ENCODE measurements at places on chromosomes 1 and 21. TPM values are rescaled to one million over a fixed set of nuclear protein-coding genes. Genes with fewer than 3 reads are reported as not detected.

- no peak for DNase-seq
Measured at GRCh38 chr1:177849130-177849529, 120.7 kb downstream of the SEC16B start.

DNA sequence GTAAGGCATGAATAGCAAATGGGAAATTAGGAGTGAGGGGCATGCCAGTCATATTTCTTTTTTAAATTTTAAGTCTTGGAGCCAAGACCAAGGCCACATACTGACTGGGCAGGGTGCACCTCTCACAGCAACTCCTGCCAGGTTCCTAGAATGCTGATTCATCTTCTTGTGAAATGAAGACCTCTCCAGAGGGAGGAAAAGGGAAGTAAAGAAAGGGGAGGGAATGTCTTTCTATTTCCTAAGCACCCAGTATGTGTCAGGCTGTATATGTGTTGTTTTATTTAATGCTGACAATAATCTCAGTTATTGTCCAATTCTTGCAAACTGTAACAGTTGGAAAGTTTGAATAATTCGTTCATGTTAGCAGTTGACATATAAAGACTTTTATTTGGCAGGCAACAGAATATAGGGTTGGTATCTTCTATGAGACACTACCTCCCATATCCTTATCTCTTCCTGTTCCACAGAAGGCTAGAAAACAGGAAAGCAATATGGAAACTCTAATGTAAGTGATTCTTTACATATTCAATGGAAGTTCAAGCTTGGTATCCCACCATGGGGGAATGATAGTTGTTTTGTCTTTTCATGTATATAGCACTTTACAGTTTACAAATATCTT lies 259.1 kb upstream of the USP24 start:
- no peak for DNase-seq

GRCh38 chr1:44030605-44031251 lies 534 bp downstream of the SLC6A9 start:
- peak; percentile 81 for DNase-seq

- no peak for DNase-seq
Measured at GRCh38 chr1:58325866-58326265, 220.7 kb downstream of the OMA1 start.

- DNase-seq = peak; percentile 30
Measured at GRCh38 chr1:114134518-114134917, 19.2 kb downstream of the SYT6 start.

DNA sequence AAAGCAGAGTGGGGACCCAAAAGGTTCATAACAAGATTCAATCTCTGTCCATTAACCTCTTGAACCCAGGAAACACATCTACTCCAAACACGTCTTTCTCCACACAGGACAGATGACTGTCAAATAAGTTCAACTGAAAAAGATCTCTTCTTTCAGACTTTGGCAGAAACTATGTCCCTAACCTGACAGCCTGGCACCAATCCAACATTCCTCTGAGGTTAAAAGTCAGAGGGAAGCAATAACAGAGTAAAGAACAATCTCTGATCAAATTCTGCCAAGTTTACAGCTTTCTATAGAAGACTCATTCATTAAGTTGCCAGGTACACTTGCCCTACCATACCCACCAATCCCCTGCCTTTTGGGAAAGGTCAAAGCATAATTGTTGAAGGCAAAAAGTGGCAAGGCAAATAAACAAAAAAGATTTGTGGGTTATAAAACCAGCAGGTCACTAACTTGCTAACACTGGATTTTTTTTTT lies 31.9 kb downstream of the OTUD7B start:
- peak; percentile 44 for DNase-seq

DNA sequence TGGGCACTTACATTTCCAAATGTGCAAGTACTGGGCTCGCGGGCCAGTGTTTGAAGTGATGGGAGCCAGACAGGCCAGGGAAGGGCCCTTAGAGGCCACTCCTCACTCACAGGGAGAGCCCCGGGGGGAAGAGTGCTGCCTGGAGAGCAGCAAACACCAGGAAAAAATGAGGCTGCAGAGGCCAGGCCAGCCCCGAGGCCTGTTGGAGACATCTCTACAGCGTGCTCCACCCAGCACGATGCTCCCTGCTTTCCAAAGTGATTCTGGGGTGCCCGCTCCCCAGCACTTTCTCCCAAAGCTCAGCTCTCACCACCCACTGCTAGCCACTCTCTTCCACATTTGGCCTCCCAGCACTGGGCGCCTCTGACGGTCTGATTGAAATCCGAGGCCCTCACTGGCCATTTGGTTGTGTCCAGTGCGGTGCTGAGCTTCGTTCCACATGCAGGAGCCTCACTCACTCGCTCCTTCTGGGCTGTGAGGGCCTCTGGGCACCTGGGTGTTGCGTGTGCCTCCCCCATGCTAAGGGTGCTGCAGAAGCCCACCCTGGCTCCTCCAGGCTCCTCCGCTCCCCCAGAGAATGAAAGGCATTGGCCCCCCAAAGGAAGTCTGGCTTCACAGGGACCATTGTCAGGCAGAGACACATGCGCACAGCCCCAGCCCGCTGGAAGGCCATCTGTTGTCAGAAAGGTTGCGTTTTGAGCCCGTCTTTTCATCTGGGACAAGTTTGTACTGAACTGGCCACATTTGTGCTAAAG lies 385.4 kb upstream of the VAMP3 start:
- no peak for DNase-seq

GRCh38 chr1:178652506-178653490 lies 72.2 kb upstream of the RALGPS2 start:
- DNase-seq = no peak

CASQ1 gene
- polyA plus RNA-seq = 0.51 TPM

- no peak for DNase-seq
Measured at GRCh38 chr1:117675907-117676430, 70.1 kb downstream of the TENT5C start.

GRCh38 chr1:108141621-108142020 lies 58.5 kb downstream of the SLC25A24 start:
- DNase-seq = no peak

FAM3B gene
- polyA plus RNA-seq = 45.3 TPM
